ENCODE measurements at places on chromosomes 6 and 20.

- no peak for DNase-seq
Measured at GRCh38 chr6:4664911-4665310, 111.3 kb upstream of the CDYL start.

- no peak for DNase-seq
Measured at GRCh38 chr6:21467091-21467490, 126.5 kb upstream of the SOX4 start.

- no peak for DNase-seq
Measured at GRCh38 chr6:6591778-6592465, 3.4 kb downstream of the LY86 start.

- DNase-seq: no peak
Measured at GRCh38 chr6:105759946-105760345, 326.2 kb upstream of the PRDM1 start.

DNA sequence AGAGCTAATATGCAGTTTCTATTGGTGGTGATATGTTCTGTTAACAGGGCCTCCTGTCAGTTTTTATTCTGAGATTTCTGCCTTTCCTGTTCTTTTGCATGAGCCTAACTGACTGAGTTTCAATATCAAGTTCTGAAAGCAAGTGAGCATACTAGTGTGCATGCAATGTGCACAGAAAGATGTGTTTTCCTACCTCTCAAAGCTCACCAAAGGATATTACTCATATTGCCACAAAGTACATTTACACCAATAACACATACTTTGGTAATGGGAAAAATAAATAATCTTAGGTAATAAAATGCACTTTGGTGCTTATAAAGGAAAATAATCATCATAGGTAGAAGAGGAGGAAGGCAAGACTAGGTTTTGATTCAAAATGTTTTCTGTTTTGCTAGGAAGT, 195.0 kb downstream of the KHDC1L start:
- no peak for DNase-seq

DNA sequence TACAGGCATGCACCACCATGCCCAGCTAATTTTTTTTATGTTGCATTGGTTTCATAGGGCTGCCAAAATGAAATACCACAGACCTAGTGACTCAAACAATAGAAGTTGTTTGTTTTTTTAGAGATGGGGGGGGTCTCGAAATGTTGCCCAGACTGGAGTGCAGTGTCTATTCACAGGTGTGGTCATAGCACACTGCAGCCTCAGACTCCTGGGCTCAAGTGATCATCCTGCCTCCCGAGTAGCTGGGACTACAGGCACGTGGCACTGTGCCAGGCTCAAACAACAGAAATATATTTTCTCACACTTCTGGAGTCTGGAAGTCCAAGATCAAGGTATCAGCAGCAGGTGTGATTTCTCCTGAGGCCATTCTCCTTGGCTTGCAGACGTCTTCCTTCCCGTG, 6.6 kb upstream of the SLC16A10 start:
- DNase-seq: no peak

GRCh38 chr20:59567585-59568508, 36.5 kb upstream of the PHACTR3 start:
- no peak for DNase-seq

- DNase-seq: no peak
Measured at GRCh38 chr6:24924580-24925356, 11.0 kb downstream of the RIPOR2 start.

DNA sequence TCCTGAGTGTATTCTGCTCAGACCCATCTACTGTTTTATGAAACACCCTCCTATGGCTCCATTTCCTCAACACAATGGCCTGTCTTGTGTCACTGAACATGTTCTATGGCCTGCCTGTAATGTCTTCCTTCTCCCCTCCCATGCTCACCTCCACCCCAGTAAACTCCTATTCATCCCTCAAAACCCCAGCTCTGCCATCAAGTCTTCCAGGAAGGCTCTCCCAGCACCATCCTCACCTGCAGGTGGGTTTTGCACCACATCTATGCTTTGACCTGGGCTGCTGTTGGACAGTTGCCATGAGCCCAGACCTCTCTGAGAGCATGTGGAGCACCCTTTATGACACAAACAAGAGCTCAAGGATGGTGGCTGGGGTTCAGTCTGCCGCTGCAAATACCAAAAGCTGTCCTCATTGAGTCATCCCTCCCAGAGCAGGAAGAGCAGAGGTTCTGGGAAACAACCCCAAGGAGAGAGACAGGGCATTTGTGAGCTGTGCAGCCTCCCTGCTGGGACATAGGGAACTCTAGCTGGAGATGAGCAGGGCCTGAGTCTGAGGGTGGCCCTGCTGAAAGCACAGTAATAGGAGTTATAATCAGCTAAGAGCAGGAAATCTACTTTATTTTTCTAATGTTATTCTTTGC, 93.8 kb upstream of the CD93 start:
- no peak for DNase-seq

GRCh38 chr6:140620496-140620895, 1246.0 kb upstream of the CITED2 start:
- no peak for DNase-seq

GRCh38 chr6:33147807-33148666, 44.2 kb downstream of the COL11A2 start:
- peak; percentile 43 for DNase-seq

DNA sequence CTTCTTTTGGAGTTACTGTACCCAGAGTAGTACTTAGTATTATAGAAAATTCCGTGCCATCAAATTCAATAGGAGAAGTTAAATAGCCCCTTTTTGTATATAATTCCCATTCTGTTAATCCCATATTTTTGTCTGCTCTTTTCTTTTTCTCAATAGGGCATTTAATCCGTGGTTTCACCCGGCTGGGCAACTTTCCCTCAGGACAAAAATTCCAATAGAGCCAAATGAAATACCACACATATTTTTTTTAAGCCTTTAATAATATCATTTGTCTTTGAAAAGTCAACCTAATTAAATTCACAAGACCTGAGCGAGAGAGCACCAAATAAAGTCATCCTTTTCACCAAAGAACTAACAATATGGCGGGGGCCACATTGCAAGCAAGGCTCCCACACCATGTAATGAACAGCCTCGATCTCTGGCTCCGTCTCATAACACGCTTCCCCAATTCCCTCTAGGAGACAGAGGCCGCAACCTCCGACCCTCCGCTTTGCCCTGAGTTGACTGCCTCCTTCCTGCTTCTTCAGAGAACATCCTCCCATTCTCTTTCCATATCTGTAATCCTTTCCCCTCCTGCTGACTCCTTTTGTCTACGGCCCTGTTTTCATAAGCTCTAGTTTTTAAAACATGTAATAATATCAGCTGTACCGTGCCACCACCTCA, 13.6 kb downstream of the NHSL1 start:
- no peak for DNase-seq

- DNase-seq: no peak
Measured at GRCh38 chr6:105691081-105691480, 288.2 kb upstream of the PREP start.

DNA sequence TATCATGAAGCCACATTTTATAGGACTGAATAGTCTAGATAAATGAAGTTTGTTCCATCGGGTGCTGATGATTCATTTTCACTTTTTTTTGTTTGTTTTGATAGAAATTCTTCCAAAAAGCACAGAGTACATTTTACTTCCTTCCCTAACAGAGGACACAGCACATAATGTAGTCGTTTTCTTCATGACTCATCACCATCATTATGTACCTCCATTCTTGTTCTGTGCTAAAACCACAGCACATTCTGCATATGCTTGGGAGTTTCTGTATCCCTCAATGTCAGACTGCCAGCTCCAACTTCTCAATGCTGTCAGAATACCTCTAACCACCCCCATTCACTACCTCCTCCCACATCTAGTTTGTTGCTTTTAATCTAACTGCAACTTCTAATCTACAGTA, 1004.9 kb upstream of the ADGRB3 start:
- no peak for DNase-seq

DNA sequence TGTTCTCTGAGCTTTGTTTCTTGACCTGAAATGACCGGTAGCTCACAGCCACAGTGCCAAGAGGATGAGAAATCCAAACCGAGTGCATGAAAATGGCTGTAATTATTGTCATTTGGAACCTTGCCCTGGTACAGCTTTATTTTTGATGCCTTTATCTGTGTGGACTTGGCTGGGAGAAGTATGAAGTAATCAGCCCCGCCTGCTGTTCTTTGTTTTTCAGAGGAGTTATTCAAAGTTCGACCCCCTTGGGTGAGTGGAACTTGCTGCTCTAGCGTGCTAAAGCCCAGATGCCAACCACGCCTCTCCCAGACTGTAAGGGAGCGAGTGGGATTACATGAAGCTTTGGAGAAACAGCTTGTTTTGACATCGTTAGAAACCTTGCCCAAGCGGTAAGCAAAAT, 48.3 kb downstream of the ECT2L start:
- no peak for DNase-seq

DNA sequence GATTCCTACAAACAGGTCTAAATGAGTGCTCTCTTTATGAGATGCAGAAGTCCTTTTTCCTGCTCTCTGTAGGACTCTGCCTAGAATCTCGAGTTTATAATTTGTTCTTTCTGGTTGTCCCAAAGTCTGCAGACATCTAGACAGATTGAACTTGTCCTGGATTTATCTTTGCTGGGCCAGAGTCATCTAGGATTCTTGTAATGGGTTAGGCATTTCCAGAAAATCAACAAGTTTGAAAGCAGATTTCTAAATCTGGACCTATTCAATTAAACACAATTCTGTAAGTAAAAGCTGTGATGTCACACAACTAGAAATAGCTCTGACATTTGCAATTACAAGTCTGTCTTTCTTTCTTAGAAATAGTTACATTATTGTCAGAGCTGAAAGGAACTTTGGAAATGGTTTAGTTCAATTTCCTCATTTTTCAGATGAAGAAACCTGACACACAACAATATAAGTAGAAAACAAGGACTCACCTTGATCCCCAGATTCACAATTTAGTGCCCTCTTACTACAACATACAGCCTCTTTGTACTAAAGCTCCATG, 4.2 kb upstream of the RSPO3 start:
- DNase-seq: no peak

DNA sequence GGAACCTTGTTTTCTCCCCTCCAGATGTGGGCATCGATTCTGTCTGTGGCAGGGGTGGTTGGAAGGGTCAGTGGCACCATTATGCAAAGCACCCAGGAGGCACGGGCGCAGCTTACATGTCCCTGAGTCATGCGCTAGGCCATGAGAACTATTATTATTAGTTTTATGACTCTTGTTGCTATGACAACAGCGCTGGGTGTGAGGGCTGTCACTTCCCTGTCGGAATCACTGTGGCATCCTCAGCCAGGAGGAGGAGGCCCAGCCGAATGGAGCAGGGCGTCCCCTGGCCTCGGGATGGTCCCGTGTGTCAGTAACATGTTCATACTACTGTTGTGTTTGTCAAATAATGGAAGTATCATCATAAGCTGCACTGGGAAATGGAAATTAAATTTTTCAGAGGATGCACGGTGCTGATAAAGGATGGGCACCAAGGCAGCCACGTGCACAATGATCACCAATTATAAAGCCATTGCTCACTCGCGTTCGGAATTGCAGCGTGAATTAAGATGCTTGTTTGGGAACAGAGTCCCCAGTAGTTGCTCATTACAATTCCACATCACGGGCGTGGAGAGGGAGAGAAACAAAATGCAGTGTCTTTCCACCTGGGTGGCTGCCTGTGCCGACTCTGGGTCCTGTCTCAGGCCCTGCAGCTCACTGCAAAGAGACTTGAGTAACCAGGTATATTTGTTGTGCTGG, 247.9 kb downstream of the CDH4 start:
- no peak for DNase-seq

- DNase-seq: no peak
Measured at GRCh38 chr6:84061613-84062398, 28.2 kb downstream of the MRAP2 start.

- DNase-seq: no peak
Measured at GRCh38 chr6:72636215-72636614, 14.4 kb downstream of the KCNQ5 start.

DNA sequence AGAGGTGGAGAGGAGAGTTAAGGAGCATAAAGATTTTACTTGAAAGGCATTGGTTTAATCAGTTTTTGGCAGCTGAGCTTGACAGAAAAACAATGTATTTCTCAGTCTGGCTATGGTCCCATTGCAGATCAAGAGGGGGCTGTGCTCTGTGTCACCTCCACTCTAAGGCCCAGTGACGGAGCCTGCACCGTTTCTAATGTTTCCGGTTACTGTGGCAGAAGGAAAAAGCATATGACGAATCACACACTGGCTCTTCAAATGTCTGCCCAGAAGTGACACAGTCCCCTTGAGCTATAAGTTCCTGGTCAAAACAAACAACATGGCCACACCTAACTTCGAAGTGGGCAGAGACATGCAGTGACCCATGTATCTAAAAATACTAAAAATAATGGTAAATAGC, 372.0 kb downstream of the PLCB1 start:
- no peak for DNase-seq

DNA sequence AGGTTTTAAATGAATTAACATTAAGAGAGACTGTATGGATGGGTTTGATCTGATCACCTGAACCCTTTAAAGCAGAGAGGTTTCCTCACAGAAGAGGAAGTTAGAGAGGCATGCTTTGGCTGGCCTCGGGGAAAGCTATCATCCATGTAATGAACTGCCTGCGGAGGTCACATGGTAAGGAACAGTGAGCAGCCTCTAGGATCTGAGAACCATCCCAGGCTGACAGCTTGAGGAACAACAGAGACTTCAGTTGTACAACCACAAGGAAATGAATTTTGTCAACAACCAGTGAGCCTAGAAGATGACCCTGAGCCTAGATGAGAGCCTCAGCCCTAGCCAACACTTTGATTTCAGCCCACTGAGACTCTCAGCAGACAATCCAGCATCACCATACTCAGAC, 2.9 kb upstream of the COL21A1 start:
- no peak for DNase-seq

- no peak for DNase-seq
Measured at GRCh38 chr20:32970973-32971300, 33.3 kb downstream of the SUN5 start.

- peak; percentile 50 for DNase-seq
Measured at GRCh38 chr6:165889636-165890403, 226.8 kb upstream of the PDE10A start.

DNA sequence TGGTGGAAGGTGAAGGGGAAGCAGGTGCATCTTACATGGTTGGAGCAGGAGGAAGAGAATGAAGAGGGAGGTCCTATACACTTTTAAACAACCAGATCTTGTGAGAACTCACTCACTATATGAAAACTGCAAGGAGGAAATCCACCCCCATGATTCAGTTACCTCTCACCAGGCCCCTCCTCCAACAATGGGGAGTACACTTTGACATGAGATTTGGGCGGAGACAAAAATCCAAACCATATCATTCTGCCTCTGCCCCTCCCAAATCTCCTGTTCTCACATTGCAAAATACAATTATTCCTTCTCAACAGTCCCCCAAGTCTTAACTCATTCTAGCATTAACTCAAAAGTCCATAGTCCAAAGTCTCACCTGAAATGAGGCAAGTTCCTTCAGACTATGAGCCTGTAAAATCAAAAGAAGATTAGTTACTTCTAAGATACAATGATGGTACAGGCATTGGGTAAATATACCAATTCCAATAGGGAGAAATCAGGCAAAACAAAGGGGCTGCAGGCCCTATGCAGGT, 60.5 kb downstream of the EDN1 start:
- DNase-seq: no peak

- DNase-seq: no peak
Measured at GRCh38 chr6:36115412-36115811, 14.9 kb upstream of the MAPK13 start.

- DNase-seq: no peak
Measured at GRCh38 chr20:15395457-15395856, 1058.0 kb upstream of the FLRT3 start.
